Fibroblast of villous mesenchyme (primary cell): ENCODE measurements at places on chromosomes 2 and 18. TPM values are rescaled to one million over a fixed set of nuclear protein-coding genes. Genes with fewer than 3 reads are reported as not detected.

Gene DAW1
- total RNA-seq, result 0.64 TPM in 1 of 2 replicates, not detected in the other

Gene PLGLB2
- 1.6 and 2.6 TPM in 2 replicates for total RNA-seq

Gene CHRND
- not detected in 2 replicates for total RNA-seq

Gene WDFY1
- total RNA-seq, result 113 and 152 TPM in 2 replicates

Gene RGPD3
- total RNA-seq, result 0.32 and 0.43 TPM in 2 replicates

Gene KLHL29
- 10.6 and 14.7 TPM in 2 replicates for total RNA-seq

Gene AQP12A
- not detected in 2 replicates for total RNA-seq

Gene DHRS9
- under 0.01 TPM in 1 of 2 replicates, not detected in the other for total RNA-seq

Gene GPR35
- total RNA-seq, result 0.32 and 0.43 TPM in 2 replicates

Gene IL1RL1
- 0.32 and 1.3 TPM in 2 replicates for total RNA-seq

Gene GALNT14
- total RNA-seq, result under 0.01 TPM in 1 of 2 replicates, not detected in the other

Gene EVX2
- total RNA-seq, result under 0.01 TPM in 1 of 2 replicates, not detected in the other

Gene CCDC150
- 8.7 and 13.0 TPM in 2 replicates for total RNA-seq

Gene B4GALT6
- 2.9 and 8.6 TPM in 2 replicates for total RNA-seq

Gene AOX1
- 17.7 and 57.4 TPM in 2 replicates for total RNA-seq

Gene HOXD13
- 0.43 TPM in 1 of 2 replicates, not detected in the other for total RNA-seq

Gene PRKAG3
- not detected in 2 replicates for total RNA-seq

Gene SPDYA
- 0.97 and 1.3 TPM in 2 replicates for total RNA-seq
